Osteocyte (in vitro differentiated cells): ENCODE measurements at places on chromosomes 13 and 19. TPM values are rescaled to one million over a fixed set of nuclear protein-coding genes. Genes with fewer than 3 reads are reported as not detected.

The AZU1 gene
- total RNA-seq = 0.91 and 1.0 TPM in 2 replicates

DNA sequence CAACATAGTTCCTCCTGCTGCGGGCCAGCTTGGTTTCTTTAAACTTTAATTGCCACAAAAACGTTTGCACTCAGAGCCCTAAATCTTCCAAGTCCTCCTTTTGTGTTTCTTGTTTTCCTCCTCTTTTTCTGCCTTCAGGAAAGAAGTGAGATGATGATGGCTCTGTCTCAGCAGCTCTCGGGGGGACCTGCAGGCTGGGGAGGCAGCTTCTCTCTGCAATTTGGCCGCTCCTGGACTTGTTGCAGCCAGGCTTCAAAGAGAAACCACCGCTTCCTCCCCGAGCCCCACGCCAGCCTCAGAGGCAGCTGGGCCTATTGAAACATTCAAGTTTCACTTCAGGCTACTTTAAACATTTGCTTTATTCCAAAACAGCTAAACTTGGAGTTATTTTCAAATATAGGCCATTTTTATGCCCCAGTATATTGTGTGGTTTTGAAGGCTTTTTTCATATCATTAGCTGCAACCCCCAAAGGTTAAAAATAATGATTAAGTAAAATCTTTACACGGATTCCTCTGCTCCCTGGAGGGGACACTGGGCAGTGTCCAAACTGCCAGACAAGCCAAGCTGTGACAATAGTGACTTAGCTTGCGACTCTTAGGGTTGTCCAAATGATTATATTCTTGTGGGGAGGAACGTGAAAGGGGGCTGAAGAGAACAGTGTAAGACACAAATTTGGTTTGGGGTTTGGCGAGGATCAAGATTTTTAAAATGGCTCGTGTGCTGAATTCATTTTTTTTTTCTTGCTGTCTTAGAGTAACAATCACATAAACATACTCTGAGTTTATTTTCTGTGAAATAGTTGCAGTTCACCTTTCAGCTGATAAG is 330.8 kb downstream of the DLEU7 start:
- no peak for DNase-seq

- DNase-seq = no peak
These were observed 1486.8 kb downstream of the EFNB2 start for GRCh38 chr13:105048677-105049076.

GRCh38 chr13:46858776-46859175 is 38.1 kb downstream of the HTR2A start:
- DNase-seq = no peak

GRCh38 chr13:33401238-33401637 is 115.7 kb upstream of the STARD13 start:
- DNase-seq = no peak
